ENCODE measurements at places on chromosomes 1 and 21.

- peak; percentile 8 for DNase-seq
Observed at GRCh38 chr1:20184997-20185833, 681 bp upstream of the UBXN10 start.

DNA sequence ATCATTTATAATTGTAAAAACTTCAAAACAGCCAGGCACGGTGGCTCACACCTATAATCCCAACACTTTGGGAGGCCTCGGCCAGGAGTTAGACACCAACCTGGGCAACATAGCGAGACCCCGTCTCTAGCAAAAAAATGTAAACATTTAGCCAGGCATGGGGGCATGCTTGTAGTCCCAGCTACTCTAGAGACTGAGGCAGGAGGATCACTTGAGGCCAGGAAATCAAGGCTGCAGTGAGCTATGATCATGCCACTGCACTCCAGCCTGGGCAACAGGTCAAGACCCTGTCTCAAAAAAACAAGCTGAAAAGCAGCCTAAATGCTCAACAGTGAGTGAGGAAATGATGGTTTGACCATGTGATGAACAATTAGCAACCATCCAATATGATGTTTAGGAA is 7.3 kb downstream of the C1orf167 start:
- DNase-seq = no peak

GRCh38 chr1:52059321-52059720 is 3.2 kb downstream of the BTF3L4 start:
- no peak for DNase-seq

DNA sequence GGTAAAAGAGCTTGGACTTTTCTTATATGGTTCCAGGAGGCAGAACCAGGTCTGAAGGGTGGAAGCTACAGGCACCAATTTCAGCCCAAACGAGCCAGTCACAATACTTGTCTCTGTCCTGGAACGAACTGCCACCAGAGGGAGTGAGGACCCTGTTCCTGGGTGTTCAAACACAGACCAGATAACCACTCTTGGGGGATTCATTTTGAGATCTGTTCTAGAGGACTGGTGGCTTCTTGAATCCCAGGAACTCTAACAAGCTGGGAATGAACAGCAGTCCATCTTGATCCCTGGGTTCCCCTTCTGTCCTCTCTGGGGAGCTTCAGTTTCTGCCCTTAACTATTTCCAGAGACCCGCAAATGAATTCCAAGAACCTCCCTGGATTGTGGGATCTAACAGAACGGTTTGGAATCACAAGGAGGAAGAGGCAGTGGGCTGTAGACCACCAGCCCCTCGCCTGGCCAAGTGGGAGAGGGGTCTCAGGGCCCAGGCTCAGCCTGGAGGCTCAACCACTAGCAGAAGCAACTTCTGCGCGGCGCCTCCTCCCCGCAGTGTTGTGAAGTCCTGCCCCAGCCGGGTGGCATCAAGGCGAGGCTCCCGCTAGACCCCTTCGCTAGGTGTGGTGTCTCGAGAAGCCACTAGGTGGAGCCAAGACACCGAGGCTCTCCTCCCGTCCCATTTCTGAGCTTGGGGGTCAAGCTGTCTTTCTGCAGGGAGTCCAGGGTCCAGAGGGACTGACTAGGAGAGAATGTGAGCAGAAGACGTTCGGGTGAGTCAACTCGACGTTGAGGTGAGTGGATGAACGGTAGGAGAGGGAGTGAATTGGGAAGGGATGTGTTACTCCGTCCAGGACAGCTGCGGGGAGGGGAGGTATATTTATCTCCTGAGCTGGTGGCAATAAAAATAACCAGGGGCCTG is 12.1 kb upstream of the NES start:
- peak; percentile 89 for DNase-seq

DNA sequence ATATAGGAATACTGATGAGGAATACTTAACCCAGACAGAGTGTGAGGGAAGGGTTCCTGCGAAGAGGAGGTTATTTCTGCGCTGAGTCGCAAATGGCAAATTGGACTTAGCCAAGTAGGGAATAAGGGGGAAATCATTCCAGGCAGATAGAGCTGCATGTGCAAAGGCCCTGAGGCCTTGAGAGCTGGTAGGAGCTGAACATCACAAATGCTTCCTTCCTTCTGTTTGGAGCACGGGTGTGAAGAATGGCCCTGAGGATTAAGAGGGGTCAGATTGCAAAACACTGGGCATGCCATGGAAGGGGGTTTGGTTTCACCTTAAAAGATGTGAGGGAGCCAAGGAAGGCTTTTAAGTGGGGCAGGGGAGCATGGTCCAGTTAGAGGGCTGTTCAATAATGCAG is 12.4 kb downstream of the IER5 start:
- DNase-seq = no peak

DNA sequence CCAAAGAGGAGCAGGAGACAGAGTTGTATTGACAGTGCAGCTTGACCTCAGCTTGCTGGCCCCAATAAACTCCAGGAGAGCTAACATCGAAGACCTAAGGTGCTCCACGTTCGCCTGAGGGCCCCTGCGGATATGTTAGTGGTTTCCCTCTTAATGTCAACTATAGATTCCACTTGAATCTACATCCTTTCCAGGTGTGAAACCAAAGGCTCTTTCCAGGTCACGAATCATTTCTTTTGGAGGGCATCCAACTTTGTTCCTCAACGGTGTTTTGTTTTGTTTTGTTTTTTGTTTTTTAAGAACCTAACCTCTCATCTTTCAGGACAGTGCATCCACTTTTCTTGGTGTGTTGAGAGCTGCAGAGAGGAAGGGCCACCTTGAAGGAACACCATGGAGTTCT is 267.6 kb upstream of the SGIP1 start:
- no peak for DNase-seq

- DNase-seq = no peak
Observed at GRCh38 chr1:82907313-82907712, 1091.6 kb downstream of the TTLL7 start.

All from BE2C (cell line).